Astrocyte (in vitro differentiated cells and primary cell): ENCODE measurements at places on chromosomes 6 and 20. TPM values are rescaled to one million over a fixed set of nuclear protein-coding genes. Genes with fewer than 3 reads are reported as not detected.

DNA sequence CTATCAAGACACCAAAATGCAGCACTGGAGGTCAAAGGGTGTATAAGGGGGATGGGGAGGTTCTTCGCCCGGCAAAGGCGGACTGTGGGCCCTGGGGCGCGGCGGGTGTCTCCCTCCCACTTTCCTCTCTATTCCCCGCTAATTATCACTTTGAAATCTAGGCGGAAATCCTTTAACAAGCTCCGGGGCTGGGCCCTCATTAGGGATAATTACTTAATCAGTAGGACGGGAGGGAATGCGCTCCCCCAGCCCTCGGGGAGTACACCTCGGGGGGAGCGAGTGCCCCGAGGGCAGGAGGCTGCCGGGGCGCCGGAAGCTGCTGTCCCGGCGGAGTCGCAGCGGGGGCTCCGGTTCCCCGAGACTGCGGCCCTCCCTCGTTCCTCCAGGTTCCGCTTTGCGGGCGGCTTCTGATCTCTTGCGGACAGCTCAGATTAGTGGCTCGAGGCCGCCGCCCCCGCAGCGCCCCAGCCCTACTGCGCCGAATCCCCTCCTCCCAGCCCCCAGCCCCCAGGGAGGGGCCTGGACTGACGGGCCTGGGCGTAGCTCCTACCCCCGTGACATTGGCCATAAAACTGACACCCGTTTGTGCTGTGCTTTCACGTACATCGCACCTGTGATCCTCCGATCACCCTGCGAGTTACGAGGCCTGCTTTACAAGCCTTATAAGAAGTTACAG is 14.7 kb downstream of the MUCL3 start:
- peak; percentile 16 for DNase-seq
- H3K4me1 ChIP-seq: peaks cover 6% of the 10 kb centered on the region
- H3K4me3 ChIP-seq: peak overlapping the region; percentile 47
- peaks cover 21% of the 10 kb centered on the region for H3K27me3 ChIP-seq

DNA sequence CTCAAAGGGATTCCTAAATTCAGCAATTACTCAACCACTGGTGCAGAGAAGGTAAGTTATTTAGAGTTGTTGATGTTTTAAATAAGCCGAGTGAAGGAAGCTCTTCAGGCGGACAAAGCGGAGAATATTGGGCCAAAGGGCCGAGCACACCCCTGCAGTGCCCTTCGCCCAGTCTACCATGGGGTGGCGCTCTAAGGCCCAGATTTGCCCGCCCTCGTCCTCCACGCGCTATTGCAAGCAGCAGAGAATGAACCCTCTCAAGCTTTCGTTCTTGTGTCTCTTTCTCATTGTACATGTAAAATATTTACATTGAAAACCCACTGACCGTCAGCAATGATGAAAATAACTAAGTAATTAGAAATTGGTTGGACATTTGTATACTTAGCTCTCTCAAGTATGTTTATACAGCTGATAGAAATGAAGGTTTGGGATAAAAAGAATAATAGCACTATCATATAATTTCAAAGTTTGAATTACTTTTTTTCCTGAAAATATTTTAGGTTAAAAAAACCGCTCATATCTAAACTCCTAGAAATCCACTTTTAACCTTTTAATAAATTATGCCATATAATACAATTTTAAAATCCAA is 195.0 kb upstream of the CEP162 start:
- H3K27me3 ChIP-seq: peaks cover 8% of the 10 kb centered on the region
- H3K4me3 ChIP-seq: no peak overlapping the region
- no peaks in the 10 kb centered on the region for H3K4me1 ChIP-seq

DNA sequence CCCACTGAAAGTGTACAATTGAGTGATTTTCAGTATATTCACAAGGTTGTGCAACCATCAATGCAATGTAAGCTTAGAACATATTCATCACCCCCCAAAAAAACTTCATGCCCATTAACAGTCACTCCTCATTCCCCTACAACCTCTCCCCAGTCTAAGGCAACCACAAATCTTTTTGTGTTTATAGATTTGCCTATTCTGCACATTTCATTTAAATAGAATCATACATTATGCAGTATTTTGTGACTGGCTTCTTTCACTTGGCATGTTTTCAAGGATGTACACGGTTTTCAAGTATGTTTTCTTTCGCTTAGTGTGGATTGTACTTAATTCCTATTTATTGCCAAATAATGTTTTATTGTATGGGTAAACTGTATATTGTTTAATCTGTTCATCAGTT is 329.3 kb upstream of the RNF24 start:
- no peak overlapping the region for H3K4me3 ChIP-seq
- no peaks in the 10 kb centered on the region for H3K36me3 ChIP-seq
- peaks cover 18% of the 10 kb centered on the region for H3K4me1 ChIP-seq
- peak; percentile 39 for DNase-seq

SRSF12 gene
- total RNA-seq: 7.0 and 9.2 TPM in 2 replicates

SYNJ2 gene
- total RNA-seq: 28.4 and 31.8 TPM in 2 replicates

DNA sequence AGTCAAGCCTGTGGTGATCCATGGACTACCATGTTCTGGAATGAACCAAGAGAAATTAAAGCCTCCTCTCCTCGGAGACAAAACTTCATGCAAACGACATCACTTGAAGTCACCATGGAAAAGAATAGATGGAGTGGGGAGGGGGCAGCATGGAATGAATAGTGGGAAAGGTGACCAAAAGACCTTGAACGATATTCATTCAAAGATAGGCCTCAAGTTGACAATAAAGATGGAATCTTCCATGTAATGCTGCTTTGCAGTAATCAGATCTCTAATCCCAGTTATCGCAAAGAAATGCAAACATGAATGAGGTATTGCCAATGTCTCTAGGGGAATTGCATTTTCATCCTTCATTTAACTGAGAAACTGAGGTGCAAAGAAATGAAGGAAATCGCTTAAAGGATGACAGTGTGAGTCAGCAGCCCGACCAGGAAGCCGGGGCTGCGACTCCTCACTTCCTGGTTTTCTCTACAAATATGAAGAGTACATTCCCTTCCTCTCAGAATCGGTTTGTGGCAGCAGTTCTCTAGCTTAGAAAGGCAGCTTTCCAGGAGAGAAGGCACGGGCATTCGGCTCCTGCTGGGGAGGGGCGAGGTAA is 65.6 kb upstream of the RREB1 start:
- H3K36me3 ChIP-seq: no peaks in the 10 kb centered on the region
- H3K4me3 ChIP-seq: no peak overlapping the region
- peaks cover 13% of the 10 kb centered on the region for H3K4me1 ChIP-seq
- no peak overlapping the region for H3K27ac ChIP-seq
- no peaks in the 10 kb centered on the region for H3K27me3 ChIP-seq

ERMARD gene
- 13.1 and 17.5 TPM in 2 replicates for total RNA-seq
